COR-L47 (cell line): ENCODE measurements at places on chromosomes 11 and 22.

DNA sequence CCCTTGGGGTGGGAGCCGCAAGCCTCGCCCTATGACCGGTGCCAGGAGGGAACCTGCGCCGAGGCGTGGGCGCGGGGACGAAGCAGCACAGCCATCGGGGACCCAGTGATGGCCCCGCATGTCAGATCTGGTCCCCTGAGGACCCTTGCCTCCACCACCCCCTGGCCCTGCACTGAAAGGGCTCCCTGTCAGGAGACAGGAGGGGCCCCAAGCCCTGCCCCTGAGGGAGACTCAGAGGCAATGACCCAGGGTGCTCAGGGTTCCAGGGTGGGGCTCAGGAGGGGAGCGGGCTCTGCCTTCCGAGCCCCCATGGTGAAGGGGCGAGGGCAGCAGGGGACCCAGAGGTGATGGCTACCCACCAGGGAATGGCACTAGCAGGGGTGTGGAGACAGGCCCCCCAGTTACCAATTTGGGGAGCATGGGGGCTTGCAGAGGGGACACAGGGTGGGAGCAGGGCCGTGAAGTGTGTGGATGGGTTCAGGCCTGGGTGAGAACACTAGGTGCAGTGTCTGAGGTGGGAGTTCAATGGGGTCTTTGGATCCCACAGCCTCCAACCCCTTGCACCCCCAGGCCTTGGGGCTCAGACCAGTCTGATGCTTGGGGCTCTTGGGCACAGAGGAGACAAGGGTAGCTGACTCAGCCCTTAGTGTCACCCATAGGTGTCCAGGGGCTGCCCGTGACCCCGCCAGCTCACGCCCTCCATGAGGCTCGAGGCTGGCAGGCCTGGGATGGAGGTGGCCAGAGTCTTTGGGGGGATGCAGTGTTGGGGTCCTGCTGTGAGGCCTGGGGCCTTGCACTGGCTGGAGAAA is 499 bp downstream of the LRRC56 start:
- DNase-seq, result no peak

GRCh38 chr11:83671289-83671688 is 385.1 kb upstream of the CCDC90B start:
- DNase-seq, result peak; percentile 20

DNA sequence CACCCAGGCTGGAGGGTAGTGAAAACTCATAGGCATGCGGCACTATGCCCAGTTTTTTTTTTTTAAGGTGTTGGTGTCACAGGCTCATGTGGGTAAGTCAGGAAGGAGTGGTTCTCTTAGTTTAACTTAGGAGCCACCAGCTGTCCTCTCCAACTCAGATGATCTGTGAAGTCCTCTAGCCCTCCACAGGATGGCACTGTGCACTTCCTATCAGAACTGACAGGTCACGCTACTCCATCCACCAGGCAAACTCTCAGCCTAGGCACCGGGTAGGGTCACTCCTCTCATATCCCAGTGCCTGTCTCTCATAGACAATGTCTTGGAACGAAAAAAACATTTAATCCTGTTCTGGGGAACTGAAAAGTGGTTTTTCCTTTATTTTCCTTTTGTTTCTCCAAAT is 16.5 kb downstream of the NAP1L4 start:
- DNase-seq, result peak; percentile 31

GRCh38 chr11:35013514-35014233 is 97.3 kb downstream of the PDHX start:
- no peak for DNase-seq

- DNase-seq, result no peak
These were observed 17.1 kb upstream of the EFCAB6 start for GRCh38 chr22:43828998-43829782.

- DNase-seq, result no peak
These were observed 226.0 kb upstream of the ANO3 start for GRCh38 chr11:26105762-26106423.

DNA sequence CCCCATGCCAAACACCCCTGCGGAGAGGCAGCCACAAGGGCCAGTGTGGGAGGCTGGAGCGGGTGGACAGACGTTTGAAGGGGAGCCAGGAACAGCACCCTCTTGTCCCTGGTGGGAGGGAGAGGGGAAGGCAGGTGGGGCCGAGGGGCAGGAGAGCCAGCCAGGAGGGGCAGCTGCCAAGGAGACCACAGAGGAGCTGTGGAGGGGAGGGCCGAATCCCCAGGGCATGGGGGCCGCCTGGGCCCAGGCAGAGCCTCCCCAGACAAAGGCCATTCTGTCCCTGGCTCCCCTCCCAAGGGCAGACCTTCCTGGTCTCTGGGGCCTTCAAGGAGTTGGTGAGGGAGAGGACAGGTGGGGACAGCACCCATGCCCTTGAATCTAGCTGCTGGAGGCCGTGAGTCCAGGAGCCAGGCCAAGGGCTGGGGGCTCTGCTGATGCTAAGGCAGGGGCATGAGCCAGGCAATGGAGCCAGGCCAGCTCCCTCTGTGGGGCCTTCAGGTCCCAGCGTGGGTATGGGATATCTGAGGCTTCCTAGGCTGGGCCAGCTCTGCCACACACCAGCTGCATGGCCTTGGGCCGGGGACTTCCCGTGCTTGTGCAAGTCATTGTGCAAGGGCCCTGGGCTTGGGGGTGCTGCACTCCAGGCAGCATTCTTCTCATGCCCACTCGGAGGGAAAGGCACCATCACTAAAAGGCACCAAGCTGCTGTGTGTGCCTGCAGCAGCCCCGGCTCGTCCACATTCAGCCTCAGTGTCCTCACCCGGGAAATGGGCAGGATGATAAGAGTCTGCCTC is 11.4 kb downstream of the EMID1 start:
- no peak for DNase-seq

DNA sequence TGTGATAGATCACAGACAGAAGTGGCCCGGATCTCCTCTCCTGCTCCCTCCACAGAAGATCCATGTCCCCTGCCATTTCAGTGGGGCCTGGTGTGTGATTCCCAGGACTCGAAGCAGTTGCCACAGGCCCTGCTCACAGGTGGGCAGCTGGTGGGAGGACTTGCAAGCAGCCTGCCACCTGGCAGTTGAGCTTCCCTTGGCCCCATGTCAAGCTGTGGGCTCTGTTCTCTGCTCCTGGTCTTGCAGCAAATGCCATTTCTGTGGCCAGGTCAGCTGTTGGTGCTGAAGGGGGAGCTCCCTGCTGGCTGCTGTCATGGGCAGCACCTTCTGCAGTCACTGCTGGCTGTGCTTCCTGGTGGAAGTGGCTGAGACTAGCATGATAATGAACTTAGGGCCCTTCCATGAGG is 59.1 kb upstream of the SLC22A12 start:
- no peak for DNase-seq

DNA sequence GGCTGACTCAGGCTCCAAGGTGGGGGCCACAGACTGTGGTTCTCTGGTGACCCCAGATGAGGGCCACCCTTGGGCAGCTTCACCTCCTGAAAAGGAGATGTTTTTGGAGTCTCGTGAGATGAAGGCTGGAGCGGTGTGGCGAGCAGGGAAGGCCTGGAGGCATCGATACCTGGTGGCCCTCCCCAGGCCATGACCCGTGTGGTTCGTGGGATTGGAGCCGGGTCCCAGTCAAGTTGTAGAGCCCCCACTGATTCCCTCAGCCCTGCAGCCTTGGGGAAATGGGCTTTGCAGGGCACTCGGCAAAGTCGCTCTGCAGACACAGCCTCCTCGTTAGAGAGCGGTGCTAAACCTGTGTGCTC is 1083.4 kb downstream of the BRD1 start:
- no peak for DNase-seq

DNA sequence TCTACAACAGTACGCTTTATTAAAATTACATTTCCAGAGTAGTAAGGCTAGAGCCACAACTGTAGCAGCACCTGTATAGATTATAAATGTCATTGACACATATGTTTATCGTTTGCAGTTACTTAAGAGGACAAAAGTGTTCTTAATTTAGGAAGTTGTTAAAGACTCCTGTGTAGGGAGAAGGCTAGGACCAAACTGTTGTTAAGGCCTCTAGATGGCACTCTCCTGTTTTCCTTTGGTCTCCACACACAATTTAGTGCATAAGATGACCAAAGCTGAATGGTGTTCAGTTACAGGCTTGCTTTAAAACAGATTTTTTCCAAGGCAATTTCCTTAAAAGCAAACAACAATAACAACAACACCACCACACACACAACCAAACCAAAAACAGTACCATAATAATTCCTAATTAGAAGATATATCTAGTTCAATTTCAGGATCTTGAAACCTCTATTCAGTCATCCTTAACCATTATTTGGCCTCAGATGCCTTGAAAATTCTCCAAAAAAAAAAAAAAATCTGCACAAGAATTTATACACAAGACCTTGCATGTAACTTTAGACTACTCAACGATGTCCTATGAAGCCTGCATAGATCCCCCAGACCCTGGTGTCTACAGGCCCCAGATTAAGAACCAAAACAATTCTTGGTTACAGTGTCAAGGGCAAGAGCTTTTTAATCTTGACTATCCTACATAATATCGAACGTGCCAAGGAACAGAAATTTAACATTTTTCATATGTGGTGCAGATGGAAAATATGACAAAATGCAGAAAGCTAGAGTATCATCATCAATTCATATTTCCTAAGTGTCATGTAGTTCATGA is 42.6 kb upstream of the APOA1 start:
- peak; percentile 47 for DNase-seq
